ENCODE measurements at places on chromosomes 5 and 9. TPM values are rescaled to one million over a fixed set of nuclear protein-coding genes. Genes with fewer than 3 reads are reported as not detected.
A peak's percentile ranks its signal among the peaks of the same experiment; 100 is the strongest.

DNA sequence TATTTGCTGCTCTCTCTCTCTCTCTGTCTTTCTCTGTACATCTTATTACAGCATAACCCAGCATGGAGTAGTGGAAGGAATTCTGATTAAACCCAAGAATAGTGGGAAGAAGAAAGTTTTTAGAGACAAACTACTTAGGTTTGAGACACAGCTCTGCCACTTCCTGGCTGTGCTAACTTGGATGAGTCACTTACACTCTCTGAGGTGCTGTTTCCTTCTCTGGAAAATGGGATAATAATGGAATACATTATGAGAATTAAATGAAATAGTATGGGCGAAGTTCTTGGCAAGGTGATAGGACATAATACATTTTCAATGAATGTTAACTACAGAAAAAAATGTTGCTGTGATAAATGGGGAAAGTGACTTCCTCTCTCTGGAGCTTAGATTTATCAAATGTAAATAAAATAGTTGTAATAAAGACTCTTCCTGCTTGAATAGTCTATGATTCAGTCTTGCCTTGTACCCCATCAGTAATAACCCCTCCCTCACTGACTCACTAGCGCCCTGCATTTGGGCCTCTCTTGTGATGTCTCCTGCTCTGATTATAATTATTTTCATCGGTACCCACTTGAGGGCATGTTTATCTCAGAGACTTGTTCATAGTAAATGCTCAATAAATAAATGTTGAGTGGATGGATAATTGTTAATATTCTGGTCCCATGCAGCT is 27.6 kb downstream of the KIF4B start:
- no peak for DNase-seq
- peaks cover 11% of the 10 kb centered on the region for H3K27me3 ChIP-seq
- H3K36me3 ChIP-seq = no peaks in the 10 kb centered on the region
- no peaks in the 10 kb centered on the region for H3K4me1 ChIP-seq
- H3K4me3 ChIP-seq = no peak overlapping the region

DNA sequence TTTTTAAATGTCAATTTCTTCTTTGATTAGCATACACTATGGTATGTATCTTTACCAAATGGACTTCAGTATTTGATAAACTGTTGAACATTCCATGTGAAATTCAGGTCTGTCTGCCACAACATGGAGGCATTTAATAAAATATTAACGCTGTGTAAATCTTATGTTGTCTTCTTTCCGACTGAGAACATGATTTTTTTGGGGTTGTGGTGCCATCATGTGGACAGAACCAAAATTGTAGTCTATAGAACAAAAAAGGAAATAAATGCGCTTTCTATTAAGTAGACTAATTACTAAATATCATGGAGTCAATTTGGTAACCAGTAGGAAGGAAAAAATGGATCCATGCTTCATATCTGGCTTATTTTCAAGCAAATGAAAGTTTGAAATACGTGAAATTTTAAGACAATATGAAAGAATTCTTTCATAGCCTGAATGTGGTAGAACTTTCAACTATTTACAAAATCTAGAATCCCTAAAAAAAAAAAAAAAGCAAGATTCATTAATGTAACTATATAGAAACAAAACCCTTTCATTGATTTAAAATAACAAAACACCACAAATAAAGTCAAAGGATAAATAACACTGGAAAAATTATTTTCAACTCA is 2.8 kb upstream of the PLK2 start:
- no peaks in the 10 kb centered on the region for H3K36me3 ChIP-seq
- H3K27ac ChIP-seq = no peak overlapping the region
- peaks cover 6% of the 10 kb centered on the region for H3K27me3 ChIP-seq
- peak; percentile 44 for DNase-seq
- H3K4me1 ChIP-seq = peaks cover 40% of the 10 kb centered on the region

DNA sequence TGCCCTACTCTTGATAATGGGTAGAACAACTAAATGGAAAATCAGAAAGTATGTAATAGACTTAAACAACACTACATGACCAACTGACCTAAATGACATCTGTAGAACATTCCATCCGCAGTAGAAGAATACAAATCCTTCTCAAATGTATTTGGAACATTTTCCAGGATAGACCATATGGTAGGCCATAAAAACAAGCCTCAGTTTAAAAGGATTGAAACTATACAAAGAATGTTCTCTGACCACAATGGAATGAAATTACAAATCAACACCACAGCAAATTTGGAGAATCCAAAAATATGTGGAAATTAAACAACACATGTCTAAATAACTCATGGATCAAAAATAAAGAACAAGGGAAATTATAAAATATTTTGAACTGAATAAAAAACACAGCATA is 189.2 kb downstream of the NDUFS4 start:
- H3K27me3 ChIP-seq = no peaks in the 10 kb centered on the region
- H3K36me3 ChIP-seq = peaks cover 18% of the 10 kb centered on the region
- H3K27ac ChIP-seq = no peak overlapping the region
- no peak for DNase-seq
- H3K4me1 ChIP-seq = no peaks in the 10 kb centered on the region

GRCh38 chr5:150350524-150351344 is 6.8 kb upstream of the TCOF1 start:
- H3K36me3 ChIP-seq = no peaks in the 10 kb centered on the region
- no peak overlapping the region for H3K27ac ChIP-seq
- H3K4me1 ChIP-seq = peaks cover 36% of the 10 kb centered on the region

DNA sequence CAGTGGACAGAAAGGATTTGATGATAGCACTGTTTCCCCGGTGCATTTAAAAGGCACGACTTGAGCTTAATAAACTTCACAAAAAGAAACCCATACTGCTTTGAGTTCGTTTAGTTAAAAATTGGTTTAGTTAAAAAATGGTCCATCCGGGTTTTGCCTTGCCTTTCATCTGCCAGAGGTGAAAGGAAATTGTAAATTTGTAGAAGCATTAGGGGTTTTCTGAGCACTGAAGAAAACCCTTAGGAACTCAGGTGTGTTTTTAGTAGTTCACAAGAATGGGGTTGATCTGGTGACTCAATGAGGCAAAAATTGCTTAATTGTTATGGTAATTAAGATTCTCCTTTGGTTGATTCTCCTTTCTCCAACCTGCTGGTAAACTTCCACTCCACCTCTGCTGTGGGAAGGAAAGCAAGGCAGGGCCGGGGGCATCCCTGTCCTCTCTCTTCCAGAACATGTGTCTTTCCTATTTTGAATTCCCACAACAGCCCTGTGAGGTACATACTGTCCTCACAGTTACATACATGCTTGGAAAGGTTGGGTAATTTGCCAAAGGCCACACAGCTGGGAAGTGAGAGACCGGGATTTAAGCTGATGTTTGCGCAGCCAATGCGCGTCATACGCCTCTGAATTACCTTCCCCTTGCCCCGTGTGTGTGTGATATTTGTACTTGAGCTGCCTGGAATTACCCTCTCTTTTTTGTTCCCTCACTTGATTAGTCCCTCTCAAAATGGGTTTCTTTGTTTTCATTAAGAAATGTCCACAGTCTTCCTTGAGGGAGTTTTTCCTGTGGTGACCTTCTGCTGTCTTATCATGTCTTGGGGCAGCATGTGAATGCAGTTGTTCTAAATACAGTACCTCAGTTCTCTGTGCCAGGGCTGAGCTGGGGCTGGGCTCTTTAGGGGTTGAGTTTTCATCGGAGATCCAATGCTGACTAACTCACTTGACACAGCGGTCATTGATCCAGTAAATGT is 94.4 kb downstream of the ARHGAP26 start:
- DNase-seq = no peak
- H3K36me3 ChIP-seq = no peaks in the 10 kb centered on the region
- peaks cover 19% of the 10 kb centered on the region for H3K4me1 ChIP-seq
- H3K27ac ChIP-seq = no peak overlapping the region
- no peak overlapping the region for H3K4me3 ChIP-seq
- H3K27me3 ChIP-seq = no peaks in the 10 kb centered on the region

DNA sequence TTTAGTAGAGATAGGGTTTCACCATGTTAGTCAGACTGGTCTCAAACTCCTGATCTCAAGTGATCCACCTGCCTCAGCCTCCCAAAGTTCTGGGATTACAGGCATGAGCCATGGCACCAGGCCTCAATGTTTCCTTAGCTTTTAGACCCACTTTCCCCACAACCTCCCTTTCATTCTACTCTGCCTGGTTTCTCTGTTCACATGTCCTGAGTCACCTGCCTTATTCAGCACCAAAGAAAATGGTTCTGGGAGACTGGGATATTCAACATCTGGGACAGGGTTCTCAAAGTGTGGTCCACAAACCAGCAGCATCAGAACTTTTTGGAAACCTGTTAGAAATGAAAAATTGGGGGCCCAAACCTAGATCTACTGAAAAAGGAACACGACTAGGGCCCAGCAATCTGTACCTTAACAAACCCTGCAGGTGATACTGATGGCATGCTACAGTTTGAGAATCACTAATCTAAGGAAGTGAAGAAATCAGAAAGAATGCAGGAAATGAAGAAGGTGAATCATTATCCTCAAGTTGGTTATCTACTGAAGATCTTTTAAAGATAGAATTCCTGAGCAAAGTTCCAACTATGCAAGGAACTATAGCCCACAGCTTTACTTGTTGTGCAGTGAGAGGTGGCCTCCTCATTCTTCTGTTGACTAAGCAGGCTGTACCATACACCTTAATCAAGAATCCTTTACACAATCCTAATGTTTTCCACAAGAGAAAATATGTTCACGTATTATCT is 51.8 kb upstream of the CTNNAL1 start:
- no peak overlapping the region for H3K27ac ChIP-seq
- no peaks in the 10 kb centered on the region for H3K27me3 ChIP-seq
- no peak for DNase-seq
- peaks cover 9% of the 10 kb centered on the region for H3K36me3 ChIP-seq
- H3K4me3 ChIP-seq = no peak overlapping the region

GRCh38 chr5:32852535-32852934 is 141.4 kb downstream of the NPR3 start:
- H3K27me3 ChIP-seq = peaks cover 50% of the 10 kb centered on the region
- no peaks in the 10 kb centered on the region for H3K36me3 ChIP-seq
- peaks cover 47% of the 10 kb centered on the region for H3K4me1 ChIP-seq

DNA sequence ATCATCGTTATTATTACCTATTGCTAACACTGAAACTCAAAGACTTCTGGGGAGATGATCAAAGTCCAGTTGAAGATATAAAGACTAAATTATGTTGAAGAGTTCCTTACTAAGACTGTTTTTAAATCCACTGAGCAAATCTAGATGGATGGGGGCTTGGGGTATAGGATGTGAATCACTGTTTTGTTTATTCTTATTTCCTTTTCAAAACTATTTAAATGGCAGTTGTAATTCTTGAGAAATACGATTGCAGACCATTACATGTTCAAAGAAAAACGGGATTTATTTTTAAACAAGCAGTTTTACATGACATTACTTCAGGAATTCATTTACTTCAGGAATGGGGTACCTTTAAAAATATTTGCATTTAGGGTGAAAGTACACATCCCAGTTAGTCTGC is 4.3 kb downstream of the RASGRF2 start:
- DNase-seq = no peak
- peaks cover 2% of the 10 kb centered on the region for H3K36me3 ChIP-seq
- H3K27me3 ChIP-seq = peaks cover 69% of the 10 kb centered on the region
- no peak overlapping the region for H3K27ac ChIP-seq

DNA sequence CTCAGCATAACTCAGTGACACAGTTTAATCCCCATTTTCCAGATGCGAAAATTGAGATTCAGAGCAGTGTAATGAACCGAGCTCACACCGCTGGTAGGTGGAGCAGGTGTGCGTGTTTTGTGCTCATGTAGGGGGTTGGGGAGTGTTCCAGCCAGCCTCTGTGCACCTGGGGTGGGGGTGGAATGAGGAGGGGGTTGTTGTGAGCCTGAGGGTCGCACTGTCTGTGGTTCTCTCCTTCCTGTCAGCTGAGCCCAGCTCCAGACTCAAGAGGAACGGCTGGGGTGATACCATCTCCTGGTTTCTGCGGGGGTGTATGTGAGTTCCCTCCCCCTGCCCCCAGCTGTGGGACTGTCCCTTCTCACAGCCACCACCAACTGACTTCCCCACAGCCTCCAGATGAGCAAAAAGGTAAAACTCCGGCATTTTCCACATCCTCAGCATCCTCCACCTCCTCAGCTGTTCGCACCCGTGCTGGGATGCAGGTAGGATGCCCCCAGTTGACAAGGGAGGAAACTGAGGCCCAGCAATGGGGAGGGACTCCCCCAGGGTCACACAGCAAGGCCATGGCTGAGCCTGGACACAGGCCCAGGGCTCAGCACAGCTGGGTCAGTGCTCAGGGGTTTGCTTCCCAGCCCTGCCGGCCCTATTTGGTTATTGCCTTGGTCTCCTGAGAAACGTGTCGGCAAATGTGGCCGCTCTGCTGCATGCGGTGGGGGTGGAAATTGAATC is 2.1 kb downstream of the SH2D3C start:
- no peak overlapping the region for H3K27ac ChIP-seq
- peaks cover 14% of the 10 kb centered on the region for H3K4me1 ChIP-seq
- no peak for DNase-seq
- H3K36me3 ChIP-seq = no peaks in the 10 kb centered on the region
- H3K27me3 ChIP-seq = peaks cover 4% of the 10 kb centered on the region
- H3K4me3 ChIP-seq = peak overlapping the region; percentile 15

GRCh38 chr5:166581826-166582225 is 1709.6 kb upstream of the WWC1 start:
- no peak overlapping the region for H3K27ac ChIP-seq
- no peaks in the 10 kb centered on the region for H3K36me3 ChIP-seq
- no peaks in the 10 kb centered on the region for H3K27me3 ChIP-seq
- no peaks in the 10 kb centered on the region for H3K4me1 ChIP-seq

DNA sequence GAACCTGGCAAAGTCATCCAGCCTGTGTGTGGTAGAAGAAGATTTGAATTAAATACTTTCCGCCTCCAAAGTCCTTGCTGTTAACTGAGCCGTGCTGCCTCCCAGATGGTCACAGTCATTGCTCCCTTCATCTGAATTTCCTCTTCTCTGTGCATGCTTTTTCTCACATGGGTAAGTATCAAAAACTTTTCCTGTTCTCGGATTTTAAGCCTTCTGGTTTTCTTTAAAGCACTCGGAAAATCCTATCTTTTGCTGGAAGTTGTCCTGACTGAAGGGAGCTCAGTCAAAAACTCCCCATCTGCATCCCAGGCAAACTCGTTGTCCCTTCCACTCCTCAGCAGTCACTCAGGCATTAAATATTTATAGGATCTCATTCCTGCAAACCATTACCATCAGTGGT is 290.0 kb upstream of the PIK3R1 start:
- H3K4me1 ChIP-seq = no peaks in the 10 kb centered on the region
- H3K27me3 ChIP-seq = no peaks in the 10 kb centered on the region
- no peak overlapping the region for H3K4me3 ChIP-seq
- DNase-seq = no peak
- H3K27ac ChIP-seq = no peak overlapping the region

- H3K27ac ChIP-seq = no peak overlapping the region
- H3K4me1 ChIP-seq = no peaks in the 10 kb centered on the region
- no peaks in the 10 kb centered on the region for H3K36me3 ChIP-seq
These were observed 83.0 kb upstream of the GLIS3 start for GRCh38 chr9:4382722-4383317.

BNC2 gene
- total RNA-seq = 4.5 TPM

PHYHD1 gene
- total RNA-seq = 5.0 TPM

CAVIN4 gene
- total RNA-seq = 7.0 TPM

SVEP1 gene
- 1.5 TPM for total RNA-seq

NUTM2F gene
- total RNA-seq = 0.09 TPM

CCDC183 gene
- 0.93 TPM for total RNA-seq
